Activated CD8-positive, alpha-beta memory T cell treated with anti-CD3 and anti-CD28 coated beads, Interleukin-2, amount 50 U/mL, for 4 hours (primary cell): ENCODE measurements at places on chromosomes 2 and 18.

GRCh38 chr2:198591586-198591985, 787.2 kb downstream of the PLCL1 start:
- DNase-seq, result no peak

- DNase-seq, result no peak
Observed at GRCh38 chr2:124120246-124120645, 95.2 kb downstream of the CNTNAP5 start.

- DNase-seq, result no peak
Observed at GRCh38 chr2:229798446-229799155, 84.2 kb upstream of the DNER start.

DNA sequence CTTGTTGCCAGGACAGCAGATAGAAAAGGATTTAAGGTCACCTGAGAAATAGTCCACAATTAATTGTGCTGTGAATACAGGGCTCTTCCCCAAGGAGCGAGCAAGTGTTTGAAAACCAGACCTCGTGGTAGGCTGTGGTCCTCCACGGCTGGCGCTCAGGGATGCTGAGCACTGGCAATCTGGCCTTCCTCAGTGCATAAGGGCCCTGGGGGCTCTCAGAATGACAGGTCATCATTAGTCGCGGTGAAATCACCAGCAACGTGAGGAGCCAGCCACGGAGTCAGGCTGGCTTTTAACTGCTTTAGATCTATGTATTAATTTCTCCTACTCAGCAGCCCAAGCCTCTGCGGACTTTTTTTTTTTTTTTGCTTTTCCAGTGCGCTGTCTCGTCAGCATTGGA, 148.5 kb downstream of the FHOD3 start:
- DNase-seq, result no peak

DNA sequence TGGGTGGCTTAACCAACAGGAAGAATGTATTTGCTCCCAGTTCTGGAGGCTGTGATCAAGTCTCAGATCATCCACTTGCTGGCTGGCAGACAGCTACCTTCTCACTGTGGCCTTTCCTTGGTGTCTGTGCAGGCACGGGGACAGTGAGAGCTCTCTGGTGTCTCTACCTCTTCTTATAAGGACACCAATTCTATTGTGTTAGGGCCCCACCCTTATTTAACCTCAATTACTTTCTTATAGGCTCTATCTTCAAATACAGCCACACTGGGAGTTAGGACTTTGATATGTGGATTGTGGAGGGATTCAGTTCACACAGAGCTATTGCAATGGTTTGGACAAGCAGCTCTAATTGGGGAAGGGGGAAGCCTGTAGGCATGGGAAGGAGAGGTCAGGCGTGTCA, 25.3 kb upstream of the IL1RN start:
- DNase-seq, result no peak

GRCh38 chr18:23964282-23965238, 50.0 kb upstream of the TTC39C start:
- peak; percentile 59 for DNase-seq

DNA sequence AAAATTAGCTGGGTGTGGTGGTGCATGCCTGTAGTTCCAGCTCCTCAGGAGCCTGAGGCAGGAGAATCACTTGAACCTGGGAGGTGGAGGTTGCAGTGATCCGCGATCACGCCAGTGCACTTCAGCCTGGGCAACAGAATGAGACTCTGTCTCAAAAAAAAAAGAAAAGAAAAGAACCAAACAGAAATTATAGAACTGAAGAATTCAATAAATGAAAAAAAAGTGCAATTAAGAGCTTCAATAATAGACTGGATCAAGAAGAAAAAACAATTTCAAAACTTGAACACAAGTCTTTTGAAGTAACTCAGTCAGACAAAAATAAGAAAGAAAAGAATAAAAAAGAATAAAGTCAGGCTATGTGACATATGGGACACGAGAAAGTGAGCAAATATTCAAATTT, 175.8 kb upstream of the ZSWIM2 start:
- DNase-seq, result no peak

GRCh38 chr18:28175930-28176697, 816 bp downstream of the CDH2 start:
- DNase-seq, result no peak

- DNase-seq, result no peak
Observed at GRCh38 chr18:63365876-63366212, 1.2 kb downstream of the KDSR start.

DNA sequence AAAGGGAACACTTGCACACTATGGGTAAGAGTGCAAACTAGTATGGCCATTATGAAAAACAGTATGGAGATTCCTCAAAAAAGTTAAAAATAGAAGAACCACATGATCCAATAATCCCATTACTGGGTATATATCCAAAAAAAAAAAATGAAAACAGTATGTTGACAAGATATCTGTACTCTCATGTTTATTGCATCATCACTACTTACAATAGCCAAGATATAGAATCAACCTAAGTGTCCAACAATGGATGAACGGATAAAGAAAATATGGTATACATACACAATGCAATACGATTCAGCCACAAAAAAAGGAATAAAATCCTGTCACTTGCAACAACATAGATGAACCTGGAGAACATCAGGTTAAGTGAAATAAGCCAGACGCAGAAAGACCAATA, 73.3 kb downstream of the LOXHD1 start:
- DNase-seq, result no peak

DNA sequence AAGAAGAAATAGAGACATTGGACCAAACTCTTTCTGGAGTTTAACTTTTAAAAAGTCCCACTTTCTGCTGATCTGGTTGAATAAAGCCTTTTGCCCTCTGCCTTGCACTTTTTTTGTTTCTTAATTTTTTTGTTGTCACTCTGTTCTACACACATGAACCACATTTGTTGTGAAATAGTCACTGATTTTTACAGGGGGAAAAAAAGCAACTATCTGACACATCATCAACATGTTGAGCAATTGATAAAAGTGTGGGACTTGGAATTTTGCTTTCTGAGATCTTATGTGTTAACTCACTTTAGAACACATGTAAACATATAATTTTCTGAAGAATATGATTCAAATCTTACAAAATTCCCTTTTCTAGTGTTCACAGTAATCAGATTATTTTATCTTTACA, 414.8 kb upstream of the FIGN start:
- no peak for DNase-seq

- no peak for DNase-seq
Observed at GRCh38 chr2:43737097-43737854, 36.6 kb upstream of the DYNC2LI1 start.

- no peak for DNase-seq
Observed at GRCh38 chr18:56579451-56579850, 58.9 kb downstream of the TXNL1 start.

- no peak for DNase-seq
Observed at GRCh38 chr2:2230433-2230817, 100.7 kb downstream of the MYT1L start.

DNA sequence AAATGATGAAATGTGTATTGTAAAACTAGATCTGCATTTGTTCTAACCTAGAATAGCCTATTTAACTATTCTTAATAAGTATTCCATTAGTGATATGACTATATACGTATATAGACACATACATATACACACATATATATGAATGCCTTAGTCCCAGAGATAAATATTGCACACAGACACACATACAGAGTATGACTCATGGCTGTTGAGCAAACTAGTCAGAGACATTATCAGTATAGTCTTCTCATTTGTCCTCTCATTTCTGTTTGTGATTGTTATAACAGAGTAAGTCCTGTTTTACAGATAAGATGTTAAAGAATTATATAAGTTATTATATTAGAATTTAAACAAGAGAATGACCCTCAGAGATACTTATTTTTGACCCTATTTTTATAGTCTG, 202.5 kb downstream of the CCDC102B start:
- no peak for DNase-seq

- peak; percentile 75 for DNase-seq
Observed at GRCh38 chr18:34978953-34979608, 62.1 kb upstream of the MAPRE2 start.

DNA sequence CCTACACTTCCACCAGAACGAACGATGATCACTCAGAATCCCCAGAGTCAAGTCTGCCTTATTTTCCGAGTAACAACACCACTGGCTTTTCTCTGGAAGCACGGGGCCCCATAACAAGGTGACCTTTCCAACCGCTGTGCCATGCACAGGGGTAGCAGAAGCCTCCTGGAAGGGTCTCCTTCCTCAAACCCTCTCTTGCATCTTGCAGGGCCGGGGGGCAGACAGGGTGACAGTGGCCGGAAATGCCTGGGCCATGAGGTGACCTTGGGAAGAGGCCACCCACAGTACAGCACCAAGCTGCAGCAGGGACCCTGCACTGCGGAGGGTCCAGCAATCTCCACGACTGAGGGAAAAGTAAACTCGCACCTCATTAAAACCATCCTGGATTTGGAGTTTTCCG, 108.5 kb downstream of the PXDN start:
- DNase-seq, result no peak

DNA sequence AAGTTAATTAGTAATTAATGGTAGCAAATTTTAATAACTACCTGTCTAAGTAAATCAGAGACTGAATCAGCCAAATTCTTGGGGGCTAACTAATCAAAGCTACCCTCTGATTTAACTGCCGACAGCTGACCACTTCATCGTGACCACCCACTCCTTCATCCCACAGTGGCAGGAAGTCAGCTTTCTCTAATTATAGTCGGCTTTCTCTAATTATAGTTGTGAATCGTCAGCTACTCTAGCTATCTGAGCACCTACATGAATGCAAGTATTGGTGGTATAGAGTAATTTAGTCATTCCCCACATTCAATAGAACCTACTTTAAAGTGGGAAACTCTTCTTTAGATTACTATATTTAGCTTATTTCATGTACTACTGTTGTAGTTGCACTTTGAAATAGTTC, 185.5 kb downstream of the PTGR3 start:
- no peak for DNase-seq

GRCh38 chr2:236785611-236786057, 216.0 kb downstream of the ACKR3 start:
- DNase-seq, result no peak

GRCh38 chr2:100268986-100269385, 53.3 kb downstream of the LONRF2 start:
- DNase-seq, result no peak

DNA sequence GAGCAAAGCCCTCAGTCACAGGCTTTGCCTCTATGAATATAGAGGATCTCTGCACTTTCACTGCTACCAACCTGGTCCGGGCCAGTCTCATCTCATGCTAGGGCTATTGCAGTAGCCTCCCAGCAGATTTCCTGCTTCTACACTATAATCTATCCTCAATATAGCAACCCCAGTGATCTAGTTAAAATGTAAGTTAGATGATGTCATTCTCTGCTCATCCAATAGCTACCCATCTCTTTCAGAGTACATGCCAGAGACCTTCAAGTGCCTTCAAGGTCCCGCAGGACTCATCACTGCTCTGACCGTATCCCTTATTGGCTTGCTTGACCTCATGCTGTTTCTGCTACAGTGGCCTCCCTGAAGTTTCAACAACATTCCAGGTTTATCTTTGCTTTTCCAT, 186.3 kb downstream of the LOXHD1 start:
- no peak for DNase-seq

DNA sequence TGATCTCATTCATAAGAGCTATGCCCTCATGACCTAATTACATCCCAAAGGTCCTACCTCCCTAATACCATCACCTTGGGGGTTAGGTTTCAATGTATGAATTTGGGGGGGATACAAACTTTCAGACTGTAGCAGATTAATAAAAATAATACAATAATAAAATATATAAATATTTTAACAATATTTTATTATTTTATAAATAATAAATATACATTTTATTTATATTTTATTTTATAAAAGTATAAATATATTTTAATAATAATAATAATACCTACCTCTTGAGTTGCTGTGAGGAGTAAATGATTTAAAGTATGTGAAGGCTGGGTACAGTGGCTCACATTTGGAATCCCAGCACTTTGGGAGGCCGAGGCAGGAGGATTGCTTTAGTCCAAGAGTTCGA, 8.1 kb upstream of the SLC16A14 start:
- DNase-seq, result no peak

DNA sequence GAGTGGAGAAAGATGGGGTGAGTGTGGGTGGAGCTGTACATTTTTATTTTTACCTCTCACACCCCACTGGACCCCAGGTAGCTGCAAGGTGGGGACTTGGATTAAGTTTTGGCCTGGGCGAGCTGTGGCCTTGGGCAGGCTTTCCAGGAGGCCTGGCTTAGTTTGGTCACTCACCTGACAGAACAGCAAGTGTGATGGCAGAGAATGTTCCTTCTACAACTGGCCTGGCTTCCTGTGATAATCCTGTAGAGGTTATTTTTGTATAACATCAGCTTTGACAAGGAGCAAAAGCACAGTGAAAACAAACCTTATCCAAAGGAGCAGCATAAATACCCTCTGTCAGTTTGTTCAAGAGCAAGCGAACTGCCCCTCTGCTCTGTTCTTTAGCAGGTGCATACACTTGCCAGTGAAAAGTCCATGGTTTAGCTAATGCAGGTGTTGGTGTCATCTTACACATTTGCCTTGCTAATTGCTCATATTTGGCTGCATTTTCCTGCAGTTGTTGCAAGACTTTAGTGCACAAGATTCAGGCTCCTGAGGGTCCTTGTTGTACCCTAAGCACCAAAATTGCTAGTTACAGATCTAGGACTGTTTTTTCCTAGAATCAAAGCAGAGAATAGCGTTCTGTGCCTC, 6.3 kb downstream of the THNSL2 start:
- DNase-seq, result no peak
